ENCODE measurements at places on chromosomes 11 and 22.

GRCh38 chr22:36907253-36908195 is 5.9 kb upstream of the CSF2RB start:
- no peak for DNase-seq

DNA sequence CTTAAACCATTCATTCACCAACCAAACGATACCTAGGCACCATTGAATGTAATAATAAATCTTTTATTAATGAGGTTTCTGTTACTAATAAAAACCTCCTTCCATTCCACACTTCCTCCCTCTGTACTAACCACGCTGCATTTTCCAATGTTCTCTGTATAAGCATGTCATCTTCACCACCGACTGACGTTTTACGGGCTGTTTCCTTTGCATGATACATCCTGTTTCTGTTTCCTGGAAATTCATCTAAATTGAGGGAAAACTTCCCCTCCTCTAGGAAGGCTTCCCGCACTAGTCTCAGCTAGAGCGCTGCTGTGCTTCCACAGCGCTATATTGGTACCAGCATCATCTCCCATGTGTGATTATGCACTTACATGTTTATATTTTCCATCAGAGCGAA is 2.1 kb downstream of the OR4D10 start:
- DNase-seq, result no peak

DNA sequence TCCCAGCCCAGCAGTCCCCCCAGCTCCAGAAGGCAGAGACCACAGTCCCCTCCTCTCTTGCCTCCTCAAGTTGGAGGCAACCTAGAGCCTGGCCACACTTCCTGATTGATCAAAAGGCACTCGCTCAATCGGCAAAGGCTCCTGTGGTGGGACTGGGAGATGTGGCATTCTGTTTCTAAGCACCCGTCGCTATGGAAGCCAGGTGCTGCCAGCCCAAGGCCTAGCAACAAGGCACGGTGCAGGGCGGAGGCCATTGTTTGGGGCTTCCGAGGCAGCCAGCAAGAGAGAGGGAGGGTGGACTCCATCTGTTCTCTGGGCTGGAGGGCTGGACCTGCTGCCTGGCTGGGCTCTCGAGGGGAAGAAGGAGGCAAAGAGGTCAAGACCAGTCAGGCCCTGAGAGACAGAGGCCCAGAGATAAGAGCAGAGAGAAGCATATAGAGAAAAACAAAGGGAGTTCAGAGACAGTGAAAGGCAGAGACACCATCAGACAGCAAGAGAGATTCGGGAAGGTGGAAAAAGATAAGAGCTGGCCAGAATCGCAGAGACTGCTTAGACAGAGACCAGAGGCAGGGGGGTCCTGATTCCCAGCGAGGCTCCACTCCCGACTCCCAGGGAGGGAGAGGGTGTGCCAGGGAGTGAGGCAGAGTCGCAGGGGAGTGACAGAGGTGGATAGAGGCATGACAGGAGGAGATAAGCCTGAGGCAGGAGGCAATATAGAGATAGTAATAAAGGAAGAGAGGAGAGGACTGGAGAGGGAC is 21.2 kb downstream of the PDE2A start:
- no peak for DNase-seq

- no peak for DNase-seq
Observed at GRCh38 chr22:44804327-44804726, 52.0 kb downstream of the ARHGAP8 start.

- DNase-seq, result no peak
Observed at GRCh38 chr22:26576026-26576680, 13.8 kb downstream of the TPST2 start.

GRCh38 chr11:104104664-104105063 is 59.3 kb downstream of the PDGFD start:
- no peak for DNase-seq

DNA sequence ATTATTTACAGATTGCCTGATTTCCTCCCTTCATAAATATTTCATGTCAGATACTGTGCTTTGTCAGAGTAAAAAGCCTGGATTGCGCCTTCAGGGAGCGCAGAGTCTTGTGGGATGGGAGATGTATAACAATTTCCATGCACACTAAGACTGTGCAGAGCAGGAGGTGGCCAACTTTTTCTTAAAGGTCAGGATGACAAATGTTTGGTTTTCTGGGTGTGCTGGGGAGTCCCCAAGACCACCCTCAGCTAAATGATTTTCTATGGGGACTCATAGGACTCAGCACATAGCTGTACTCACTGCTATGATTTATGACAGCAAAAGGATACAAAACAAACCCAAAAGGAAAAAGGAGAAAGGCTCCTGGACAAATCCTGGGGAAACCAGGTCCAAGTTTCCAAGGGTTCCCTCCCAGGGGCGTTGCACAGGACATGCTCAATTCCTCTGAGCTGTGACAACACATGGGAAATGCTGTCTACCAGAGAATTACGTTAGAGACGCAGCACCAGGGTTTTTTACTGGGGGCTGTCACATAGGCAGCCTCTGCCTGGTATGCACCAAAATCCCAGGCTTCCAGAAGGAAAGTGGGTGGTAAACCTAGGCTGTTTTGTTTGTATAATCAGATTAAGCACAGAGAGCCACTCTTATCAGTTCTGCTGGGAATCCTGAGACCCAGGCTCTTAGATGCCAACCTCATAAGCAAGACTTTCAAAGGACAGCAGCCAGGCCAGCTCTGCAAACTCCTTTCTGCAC is 59.1 kb downstream of the CSNK2A3 start:
- DNase-seq, result no peak

GRCh38 chr11:30172883-30173311 is 57.9 kb upstream of the FSHB start:
- DNase-seq, result no peak

DNA sequence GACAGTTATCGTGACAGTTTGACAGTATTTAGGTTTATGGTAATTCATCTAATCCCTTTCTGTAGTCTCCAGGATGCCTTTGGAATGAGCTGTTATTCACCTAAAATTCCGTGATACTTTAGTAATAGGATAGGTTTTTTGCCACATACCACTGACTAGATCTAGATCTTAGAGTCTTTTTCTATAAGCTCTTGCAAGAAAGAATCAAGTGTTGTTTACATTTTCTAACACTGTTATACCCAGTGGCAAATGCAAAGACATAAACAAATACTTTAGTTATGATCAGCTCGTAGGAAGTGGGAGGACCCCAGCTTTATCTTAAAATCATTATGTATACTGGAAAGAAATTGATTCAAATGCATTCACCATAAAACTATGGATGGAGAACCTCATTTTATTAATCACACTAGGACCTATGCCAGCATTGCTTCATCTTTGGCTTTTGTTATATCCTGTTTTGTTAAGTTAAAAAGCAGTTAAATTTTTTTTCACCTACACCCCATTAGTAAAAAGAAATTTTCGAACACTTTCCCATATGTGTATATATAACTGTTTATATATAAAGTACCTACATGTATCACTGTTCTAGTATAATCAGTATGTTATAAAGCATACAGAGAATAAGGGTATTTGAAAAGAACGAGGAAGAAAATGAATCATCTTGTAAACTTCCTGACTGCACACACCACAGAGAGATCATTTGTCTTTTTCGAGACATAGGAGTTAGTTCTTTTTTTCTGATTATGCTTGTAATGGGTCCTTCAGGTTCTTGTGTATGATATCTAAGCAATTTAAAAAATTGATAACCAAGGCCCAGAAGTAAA is 60.9 kb downstream of the PDHX start:
- no peak for DNase-seq

DNA sequence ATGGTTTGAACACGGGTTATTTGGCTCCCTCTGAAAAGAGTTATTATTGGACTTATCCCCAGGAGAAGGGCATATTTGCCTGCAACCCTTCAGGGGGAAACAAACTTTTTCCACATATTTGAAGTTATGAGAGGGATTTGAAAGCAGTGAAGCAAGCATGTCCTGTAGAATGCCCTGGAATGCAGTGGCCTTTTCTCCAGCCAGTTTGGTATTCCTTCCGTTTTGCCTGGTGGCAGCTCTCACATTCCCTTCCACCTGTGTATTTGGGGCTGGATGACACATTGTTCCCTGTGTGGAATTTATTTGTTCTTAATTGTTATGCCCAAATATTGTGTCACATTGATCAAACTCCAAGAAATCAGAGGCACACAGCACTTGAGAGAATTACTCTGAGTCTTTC is 59.0 kb downstream of the OSBP2 start:
- DNase-seq, result no peak

DNA sequence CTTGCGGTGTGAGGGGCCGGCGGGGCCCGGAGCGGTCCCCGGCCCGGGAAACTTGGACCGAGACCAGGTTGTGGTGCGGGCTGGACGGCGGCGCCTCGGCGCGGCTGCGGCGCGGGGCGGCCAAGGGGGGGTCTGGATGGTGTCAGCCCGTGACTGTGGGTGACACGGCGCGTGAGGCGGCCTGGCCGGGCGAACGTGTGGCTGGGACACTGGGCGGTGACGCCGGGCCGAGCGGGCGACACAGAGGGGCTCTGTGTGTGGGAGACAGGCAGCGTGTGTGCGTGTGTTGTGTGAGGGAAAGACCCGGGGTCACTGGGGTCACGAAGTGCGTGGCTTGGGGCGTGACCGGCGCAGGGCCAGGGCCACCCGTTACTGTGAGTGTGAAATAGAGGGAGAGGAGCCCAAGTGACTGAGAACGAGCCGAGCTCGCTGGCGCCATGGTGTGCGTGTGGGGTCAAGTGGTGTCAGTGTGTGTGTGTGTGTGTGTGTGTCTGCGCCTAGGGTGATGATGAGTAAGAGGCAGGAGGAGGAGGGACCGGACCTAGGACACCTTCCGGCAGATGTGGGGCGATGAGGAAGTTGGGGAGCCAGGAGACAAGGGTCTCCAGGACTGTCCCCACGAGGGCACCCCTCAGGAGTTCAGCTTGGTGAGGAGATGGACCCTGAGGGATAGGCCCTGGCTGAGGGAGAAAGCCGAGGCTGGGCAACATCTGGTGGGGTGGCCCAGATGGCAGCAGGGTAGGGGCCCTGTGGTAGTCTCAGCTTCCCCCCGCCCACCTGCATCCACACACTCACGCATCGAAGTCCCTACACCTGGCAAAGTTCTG is 817 bp downstream of the RELT start:
- DNase-seq, result peak; percentile 35

DNA sequence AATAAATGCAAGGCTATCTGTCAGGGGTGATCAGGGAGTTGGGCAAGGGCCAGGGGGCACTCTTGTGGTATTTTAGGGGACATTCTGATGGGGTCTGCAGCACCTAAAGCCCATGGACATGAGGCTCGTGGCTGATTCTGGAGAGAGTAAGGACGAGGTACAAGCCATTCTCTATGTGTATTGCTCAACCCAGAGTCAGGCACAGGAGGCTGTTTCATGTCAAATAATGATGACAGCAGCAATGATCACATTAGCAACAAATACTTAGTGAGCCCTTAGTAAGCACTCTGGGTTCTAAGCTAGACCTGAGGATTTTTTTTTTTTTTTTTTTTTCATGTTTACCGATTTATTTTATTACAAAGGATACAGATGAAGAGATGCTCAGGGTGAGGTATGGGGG is 83.5 kb upstream of the THY1 start:
- no peak for DNase-seq

DNA sequence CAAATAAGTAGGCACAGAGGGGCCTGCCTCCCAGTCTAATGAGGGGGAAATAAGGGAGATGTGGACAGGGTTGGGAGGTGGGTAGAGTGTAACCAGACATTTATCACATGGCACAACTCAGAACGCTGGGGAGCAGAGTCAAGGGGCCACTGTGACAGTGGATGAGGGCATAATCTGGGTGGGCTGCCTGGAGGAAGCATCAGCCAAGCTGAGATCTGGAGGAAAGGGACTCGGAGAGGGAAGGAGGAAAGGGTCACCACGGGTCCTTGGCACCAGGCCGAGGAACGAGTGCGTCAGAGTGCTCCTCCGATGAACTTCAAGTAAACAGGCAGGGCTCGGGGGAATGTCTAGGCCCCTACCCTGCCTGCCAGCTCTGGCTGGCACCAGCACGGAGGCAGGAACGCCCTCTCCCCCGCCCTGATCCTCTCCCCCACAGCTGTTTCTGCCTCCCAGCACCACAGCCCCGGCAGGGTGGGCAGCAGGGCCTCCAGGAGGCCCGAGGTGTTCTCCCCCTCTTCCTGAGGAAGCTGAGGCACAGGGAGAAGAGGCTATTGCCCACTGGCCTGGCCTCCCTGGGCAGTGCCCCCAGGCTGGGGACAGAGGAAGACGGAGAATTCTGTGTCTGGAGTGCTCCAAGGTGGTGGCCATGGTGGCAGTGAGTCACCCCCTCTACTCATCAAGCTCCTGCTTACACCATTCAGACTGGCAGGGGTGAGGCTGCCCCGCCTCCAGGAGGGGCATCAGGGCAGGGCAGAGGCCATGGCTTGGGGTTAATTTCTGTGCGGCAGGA is 4.2 kb downstream of the ALDH3B1 start:
- no peak for DNase-seq
